ENCODE measurements at places on chromosomes 7 and 10. TPM values are rescaled to one million over a fixed set of nuclear protein-coding genes. Genes with fewer than 3 reads are reported as not detected.

DNA sequence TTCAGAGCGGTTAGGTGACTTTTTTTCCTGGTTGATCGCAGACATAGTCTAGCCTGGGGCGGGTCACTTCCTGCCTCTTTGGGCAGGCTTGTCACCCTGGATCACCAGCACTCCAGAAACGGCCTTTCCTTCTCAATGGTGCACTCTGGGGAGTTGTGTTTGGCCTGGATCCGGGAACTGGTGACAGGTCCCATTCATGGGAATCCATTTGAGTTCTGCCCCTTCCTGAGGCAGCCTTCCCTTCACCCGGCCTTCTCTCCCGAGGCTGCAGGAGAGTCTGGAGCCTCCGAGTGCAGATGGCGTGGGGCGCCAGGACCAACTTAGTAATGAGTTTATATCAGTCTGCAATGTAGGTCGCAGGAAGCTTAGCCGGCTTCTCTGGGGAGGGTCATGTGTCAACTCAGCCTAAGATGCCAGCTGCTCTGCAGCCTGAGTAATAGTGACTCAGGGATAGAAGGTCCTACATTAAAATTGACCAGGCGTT, 54.2 kb downstream of the TACR2 start:
- peak; percentile 93 for DNase-seq

GRCh38 chr7:24555184-24555583, 18.1 kb upstream of the PALS2 start:
- DNase-seq, result no peak

GRCh38 chr10:4939224-4940072, 23.8 kb upstream of the AKR1C1 start:
- DNase-seq, result no peak

DNA sequence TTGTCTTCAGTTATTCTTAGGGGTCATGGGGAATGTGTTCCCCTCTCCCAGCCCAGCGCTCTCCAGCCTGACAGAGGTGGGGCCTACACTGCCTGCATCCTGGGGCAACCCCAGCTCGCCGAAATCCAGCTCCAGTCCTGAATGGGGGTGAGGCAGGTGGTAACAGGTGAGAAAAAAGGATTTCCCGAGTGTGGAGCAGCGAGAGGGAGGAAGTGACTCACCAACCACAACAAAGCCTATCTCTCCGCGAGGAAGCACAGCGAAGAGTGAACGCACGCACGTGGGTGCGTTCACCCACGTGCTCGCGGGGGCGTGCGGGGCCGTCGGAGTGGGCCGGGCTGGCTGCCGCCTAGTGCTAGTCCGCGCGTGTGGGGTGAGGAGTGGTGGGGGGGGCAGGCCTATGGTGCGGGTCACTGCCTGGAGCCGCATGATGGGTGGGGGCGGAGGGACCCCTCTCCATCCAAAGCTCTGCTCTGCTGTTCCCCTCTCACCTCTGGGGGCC, 855 bp upstream of the PALD1 start:
- DNase-seq, result no peak

DNA sequence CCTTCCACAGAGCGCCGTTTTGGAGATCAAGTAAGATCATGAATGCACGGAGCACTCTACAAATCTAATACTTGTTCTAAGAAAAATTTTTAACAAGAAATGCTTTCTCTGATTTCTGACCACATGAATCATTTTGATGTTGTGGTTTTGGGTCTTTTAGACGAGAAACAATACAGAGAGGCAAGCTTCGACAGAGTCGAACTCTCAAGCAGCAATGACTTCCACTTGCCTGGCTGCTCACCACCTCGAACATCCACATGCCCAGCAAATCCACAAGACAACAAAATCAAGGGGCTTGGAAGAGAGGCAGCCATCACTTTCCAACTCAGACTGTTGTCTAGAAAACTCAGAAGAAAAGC, 69.4 kb upstream of the GSDME start:
- peak; percentile 40 for DNase-seq

- DNase-seq, result no peak
Observed at GRCh38 chr7:85529831-85530230, 343.0 kb upstream of the SEMA3D start.

- DNase-seq, result no peak
Observed at GRCh38 chr10:7185367-7185690, 225.5 kb downstream of the SFMBT2 start.

GRCh38 chr10:112203328-112204076, 19.9 kb upstream of the GPAM start:
- no peak for DNase-seq

- peak; percentile 9 for DNase-seq
Observed at GRCh38 chr7:111586711-111587409, 24.6 kb upstream of the IMMP2L start.

DNA sequence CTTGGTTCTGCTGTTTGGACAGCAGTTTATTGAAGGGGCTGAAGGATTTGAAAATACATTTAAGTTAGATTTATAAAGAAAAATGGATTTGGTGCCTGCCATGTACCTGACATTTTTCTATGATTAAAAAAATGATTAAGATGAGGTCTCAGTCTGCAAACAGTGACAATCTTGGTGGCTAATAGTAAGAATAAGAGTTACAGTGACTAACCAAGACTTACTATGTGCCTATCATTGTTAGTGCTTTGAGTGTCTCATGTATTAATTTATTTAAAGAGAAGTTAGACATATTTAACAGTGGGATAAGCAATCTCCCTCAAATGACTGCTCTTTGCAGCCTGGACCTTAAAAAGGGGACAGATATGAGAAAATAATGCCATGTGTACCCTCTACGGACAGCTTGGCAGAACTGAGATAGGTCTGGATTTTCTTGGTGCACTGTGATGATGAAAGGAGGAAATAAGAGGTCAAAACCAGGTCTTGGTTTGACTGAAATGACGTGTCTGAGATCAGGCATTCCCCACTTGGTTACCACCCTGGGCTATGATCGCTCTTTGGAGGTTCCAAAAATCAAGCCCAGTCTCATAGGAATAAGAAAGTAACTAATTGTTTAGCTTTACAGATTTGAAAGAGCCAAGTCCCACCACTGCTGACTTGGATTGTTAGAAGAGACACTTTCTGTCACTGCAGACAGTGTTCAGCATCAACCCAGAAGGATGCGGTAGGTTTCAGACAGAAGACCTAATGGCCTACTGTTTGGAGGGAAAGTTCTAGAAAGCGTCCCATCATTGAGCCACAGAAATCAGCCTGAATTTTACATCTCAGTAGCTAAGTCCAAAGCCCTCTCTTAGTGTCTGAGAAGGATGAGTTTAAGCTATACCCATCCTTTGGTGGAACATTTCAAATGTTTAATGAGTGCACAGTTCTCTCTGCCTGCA, 2.1 kb downstream of the CASP7 start:
- no peak for DNase-seq

DNA sequence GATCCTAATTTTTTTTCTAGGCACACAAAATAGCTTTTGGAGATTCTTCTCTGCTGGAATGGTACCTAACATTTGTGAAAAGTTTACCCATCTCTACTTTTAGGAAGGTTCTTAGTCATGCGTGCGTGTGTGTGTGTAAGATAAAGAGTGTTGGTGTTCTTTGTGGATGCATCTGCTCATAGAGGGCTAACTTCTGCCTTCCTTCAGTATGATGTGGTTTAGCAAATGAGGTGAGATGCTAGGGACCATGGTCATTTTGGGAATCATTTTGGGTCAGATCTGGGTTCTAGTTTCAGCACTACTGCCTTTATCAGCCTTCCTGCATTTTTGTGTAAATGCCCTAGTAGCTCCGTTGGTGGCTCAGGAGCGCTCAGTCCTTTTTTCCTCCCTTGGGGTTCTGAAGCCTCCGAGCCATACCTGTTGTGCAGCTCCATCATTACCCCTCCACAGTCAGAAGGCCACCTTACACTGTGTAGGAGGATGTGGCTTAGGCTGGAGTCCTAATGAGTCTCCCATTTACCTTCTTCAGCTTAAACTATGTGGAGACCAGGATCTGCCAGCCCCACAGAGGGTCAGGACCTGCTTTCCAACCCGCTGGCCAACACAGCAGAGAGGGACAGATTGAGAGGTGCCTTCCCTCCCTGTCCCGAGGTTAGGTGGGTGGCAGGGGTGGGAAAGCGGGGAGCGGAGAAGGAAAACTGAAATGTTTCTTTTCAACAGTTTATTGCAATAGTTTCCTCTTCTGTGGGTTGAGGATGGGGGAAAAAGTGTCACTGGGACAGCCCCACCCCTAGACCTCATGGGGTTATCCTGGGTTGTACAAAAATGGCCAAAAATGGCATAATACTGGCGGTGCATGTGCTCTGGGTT, 31.2 kb downstream of the TSPAN14 start:
- no peak for DNase-seq

GRCh38 chr7:16416289-16417282, 4.8 kb downstream of the CRPPA start:
- peak; percentile 88 for DNase-seq

- DNase-seq, result no peak
Observed at GRCh38 chr10:133565441-133566294, at the start of gene SYCE1. Gene SYCE1, minus strand, starts transcription at chr10:133565583. Its CDS starts 54 bp downstream, at chr10:133565529.

- peak; percentile 87 for DNase-seq
Observed at GRCh38 chr10:110413049-110413783, 84.5 kb upstream of the DUSP5 start.

DNA sequence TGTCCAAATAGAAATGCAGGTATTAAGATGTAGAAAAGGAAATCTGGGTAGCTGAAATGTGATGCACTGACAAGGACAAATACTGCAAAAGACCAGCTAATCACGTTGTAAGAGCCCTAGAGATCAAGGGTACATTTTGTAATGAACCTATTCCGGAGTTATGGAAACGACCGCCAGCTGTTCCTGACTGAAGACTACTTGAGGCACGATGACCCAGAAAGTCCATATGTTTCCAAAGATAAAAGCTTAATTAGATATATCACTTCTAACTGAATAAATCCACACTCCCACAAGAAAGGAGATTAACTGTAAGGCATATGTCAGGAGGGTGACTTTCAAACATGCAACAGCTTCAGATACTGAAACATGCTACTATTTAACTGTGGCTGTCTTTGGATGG, 253.5 kb downstream of the NSUN6 start:
- DNase-seq, result no peak

- peak; percentile 53 for DNase-seq
Observed at GRCh38 chr7:46153583-46153950, 232.5 kb upstream of the IGFBP3 start.

- DNase-seq, result no peak
Observed at GRCh38 chr7:92848851-92849250, 12.5 kb upstream of the CDK6 start.

GRCh38 chr7:2864204-2864985, 20.3 kb upstream of the GNA12 start:
- DNase-seq, result no peak

DNA sequence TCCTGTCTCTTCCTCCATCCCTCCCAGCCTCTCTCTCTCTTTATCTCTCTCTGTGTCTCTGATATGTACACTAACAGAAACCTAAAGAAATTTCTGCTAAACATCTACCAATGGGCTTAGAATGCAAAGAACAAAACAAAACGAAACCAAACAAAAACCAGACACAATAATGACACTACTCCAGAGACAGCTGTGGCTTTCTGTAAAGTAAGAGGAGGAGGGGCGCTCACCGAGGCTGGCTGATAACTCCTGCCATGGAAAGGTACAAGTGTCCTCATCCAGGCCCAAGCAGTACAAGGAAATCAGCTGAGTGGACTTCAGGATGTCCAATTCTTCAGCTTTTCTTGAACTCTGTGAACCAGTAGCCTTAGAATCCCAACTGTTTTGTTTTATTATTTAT, 70.4 kb upstream of the FZD8 start:
- DNase-seq, result no peak

GRCh38 chr7:2157473-2158279, 75.1 kb downstream of the MAD1L1 start:
- DNase-seq, result peak; percentile 99

- DNase-seq, result peak; percentile 100
Observed at GRCh38 chr7:1951159-1951536, 281.1 kb downstream of the ELFN1 start.

GRCh38 chr7:97871659-97872024, 566 bp downstream of the ASNS start:
- peak; percentile 11 for DNase-seq

DNA sequence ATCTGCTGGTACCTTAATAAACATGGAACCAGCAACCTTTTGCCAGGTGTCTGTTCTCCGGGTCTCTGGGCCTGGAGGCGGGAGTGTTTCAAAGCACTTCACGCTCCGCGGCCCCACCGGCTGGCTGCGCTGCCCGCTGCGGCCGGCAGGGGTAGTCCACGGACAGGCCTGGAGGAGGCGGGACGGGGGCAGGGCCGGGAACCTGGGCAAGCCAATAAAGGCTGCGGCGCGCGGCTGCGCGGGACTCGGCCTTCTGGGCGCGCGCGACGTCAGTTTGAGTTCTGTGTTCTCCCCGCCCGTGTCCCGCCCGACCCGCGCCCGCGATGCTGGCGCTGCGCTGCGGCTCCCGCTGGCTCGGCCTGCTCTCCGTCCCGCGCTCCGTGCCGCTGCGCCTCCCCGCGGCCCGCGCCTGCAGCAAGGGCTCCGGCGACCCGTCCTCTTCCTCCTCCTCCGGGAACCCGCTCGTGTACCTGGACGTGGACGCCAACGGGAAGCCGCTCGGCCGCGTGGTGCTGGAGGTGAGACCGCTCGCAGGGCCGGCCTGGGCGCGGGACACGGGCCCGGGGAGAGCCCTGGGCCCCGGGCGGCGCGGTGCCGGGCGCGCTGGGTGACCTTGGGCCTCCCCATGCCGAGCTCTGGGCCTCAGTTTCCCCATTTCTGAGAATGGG, at the start of gene PPIF:
TSS of gene PPIF (plus strand) at position 244 of the 668 bp plus-strand sequence. CDS start at position 324, 80 bp downstream.
- peak; percentile 92 for DNase-seq

DNA sequence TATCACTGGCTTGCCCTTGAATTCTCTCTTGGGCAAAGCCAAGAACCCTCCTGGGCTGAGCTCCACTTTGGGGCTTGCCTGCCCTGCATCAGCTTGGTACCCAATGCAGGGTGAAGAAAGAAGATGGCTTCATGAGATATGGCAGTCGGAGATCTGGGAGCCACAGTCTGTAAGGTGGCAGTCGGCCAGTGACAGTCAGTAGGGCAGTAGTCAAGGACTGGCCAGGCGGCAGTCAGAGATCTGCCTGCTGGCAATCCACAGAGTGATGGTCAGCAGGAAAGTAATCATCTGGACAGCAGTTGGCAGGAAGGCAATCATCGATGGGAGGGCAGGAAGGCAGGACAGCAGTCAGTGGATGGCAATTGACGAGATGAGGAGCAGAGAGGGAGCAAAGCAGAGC, 32.6 kb upstream of the CNNM1 start:
- no peak for DNase-seq

GRCh38 chr7:50697748-50698147, 84.9 kb downstream of the GRB10 start:
- DNase-seq, result no peak

- no peak for DNase-seq
Observed at GRCh38 chr10:97866524-97867219, 17.0 kb downstream of the GOLGA7B start.

GRCh38 chr7:142535123-142535779, 214.0 kb upstream of the PRSS1 start:
- peak; percentile 96 for DNase-seq

GRCh38 chr7:40700653-40701421, 566.0 kb downstream of the SUGCT start:
- DNase-seq, result no peak

The OPN1SW gene
- 2.8 TPM for total RNA-seq

The WDR86 gene
- total RNA-seq, result 0.42 TPM

The GNGT1 gene
- total RNA-seq, result not detected

The CHAT gene
- total RNA-seq, result not detected

The MRLN gene
- total RNA-seq, result 432 TPM

The ZP3 gene
- not detected for total RNA-seq

The HOXA3 gene
- 1.7 TPM for total RNA-seq

The COA1 gene
- total RNA-seq, result 77.8 TPM

The UROS gene
- total RNA-seq, result 106 TPM

The CHN2 gene
- 3.2 TPM for total RNA-seq

The GLI3 gene
- 3.7 TPM for total RNA-seq

The PRR15 gene
- not detected for total RNA-seq

Data from myocyte (in vitro differentiated cells).